ENCODE measurements at places on chromosomes 6 and 20.
A peak's percentile ranks its signal among the peaks of the same experiment; 100 is the strongest.

- peak; percentile 82 for DNase-seq
These were observed 130.7 kb downstream of the UTRN start for GRCh38 chr6:144415835-144416237.

- DNase-seq = peak; percentile 48
These were observed 93.7 kb downstream of the SSR1 start for GRCh38 chr6:7219310-7219709.

DNA sequence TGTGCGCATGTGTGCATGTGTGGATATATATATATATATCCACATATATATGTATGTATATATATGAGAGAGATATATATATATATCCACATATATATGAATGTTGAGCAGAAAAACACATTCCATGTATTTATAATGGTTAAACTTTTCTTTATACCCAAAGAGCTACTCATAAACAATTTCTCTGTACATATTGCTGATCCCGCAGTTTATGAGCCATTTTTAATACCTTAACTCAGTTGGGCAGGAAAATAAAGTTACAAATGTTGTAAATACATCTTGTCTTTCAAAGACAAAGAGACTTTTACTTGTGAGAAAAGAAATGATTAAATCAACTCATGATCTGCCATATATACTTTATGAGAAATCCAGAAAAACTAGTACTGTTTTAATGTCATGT is 18.1 kb upstream of the EPHA7 start:
- DNase-seq = no peak

- DNase-seq = no peak
These were observed 305 bp upstream of the VNN1 start for GRCh38 chr6:132714160-132714559.

DNA sequence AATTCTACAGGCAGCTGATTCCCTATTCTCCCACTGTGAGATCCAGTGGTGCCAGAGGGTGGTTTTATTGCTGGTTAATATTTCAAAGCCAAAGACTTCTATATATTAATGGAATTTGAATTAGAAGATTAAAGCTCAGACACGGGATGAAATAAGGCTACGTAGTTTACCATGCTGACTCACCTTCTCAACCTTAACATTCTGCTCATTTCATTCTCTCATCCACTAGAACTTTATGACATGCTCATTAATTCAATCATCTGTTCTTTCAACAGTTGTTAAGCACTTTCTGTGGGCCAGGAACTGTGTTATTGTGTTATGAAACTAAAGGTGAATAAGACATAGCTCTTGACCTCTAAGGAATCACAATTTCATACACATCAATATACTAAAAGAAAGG is 456.9 kb upstream of the MAP3K7 start:
- no peak for DNase-seq

GRCh38 chr20:22455259-22455658 is 129.1 kb downstream of the FOXA2 start:
- no peak for DNase-seq

- DNase-seq = no peak
These were observed 49.8 kb upstream of the FANCE start for GRCh38 chr6:35402136-35402855.

DNA sequence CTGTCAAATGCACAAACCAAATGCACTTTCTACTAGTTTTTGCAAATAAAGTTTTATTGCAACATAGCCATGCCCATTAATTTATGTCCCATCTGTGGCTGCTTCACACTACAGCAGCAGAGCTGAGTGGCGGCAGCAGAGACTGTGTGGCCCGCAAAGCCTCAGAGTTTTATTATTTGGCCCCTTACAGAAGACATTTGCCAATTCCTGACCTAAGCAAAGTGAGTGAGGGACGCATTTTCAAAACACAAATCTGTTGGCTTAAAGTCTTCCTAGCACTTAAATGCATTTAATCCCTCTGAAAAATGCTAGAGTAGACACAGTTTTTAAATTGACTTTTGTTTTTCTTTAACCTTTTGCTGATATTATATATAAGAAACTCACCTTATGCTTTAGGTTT is 126.4 kb downstream of the PHACTR3 start:
- DNase-seq = no peak

GRCh38 chr6:144223686-144224085 is 61.4 kb upstream of the UTRN start:
- DNase-seq = no peak

DNA sequence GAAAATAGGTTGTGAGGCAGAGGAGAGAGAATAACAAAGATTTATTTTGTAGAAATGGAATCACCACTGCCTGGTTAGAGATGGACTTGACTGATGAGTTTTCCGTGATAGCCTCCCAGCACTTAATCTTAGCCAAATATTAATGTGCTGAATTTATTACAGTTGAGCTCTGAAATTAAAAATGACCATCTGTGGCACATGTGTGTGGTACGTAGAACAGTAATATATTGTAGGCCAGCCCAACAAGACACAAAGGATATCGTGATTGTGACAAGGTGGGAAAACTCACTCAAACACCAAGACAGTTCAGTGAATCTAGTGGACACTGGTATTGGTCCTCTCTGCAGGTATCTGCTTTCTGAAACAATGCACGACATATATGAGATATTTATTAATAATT is 119.4 kb downstream of the HAO1 start:
- no peak for DNase-seq

DNA sequence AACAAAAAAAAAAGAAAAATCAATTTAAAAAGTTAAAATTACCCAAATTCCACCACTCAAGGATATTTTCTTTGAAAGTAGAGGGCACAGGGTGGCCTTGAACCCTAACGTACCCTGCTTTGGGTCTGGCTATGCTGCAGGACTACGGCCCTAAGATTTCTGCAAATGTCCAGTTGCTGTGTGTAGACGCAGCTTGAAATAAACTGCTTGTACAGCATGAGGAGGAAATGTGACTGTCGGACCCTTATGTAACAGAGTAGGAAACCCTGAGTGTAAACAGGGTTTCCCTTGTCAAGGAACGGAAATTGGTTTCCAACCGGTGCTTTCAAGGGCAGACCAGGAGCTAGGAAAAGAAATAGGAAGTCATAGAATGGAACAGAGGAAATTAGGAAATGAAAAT is 60.7 kb upstream of the SHLD1 start:
- DNase-seq = no peak

DNA sequence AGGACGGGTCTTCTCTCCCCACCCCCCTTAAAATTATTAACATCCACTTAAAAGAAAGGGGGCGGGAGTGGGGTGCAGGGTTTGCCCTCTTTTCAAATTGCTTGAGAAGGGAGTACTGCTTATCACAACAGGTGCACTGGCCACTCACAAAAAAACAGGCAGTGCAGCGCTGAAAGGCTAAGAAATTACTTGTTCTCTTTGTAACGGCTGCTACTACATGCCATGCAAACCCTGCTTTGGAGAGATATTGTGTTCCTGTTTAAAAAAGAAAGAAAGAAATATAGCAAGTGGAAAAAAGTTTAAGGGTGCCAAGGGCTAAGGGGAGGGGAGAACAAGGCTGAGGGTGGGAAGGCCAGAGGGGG is 312.7 kb upstream of the JARID2 start:
- DNase-seq = no peak

- DNase-seq = no peak
These were observed 3.5 kb downstream of the C6orf132 start for GRCh38 chr6:42138630-42139619.

- no peak for DNase-seq
These were observed 903.4 kb downstream of the EYS start for GRCh38 chr6:64803470-64804166.

DNA sequence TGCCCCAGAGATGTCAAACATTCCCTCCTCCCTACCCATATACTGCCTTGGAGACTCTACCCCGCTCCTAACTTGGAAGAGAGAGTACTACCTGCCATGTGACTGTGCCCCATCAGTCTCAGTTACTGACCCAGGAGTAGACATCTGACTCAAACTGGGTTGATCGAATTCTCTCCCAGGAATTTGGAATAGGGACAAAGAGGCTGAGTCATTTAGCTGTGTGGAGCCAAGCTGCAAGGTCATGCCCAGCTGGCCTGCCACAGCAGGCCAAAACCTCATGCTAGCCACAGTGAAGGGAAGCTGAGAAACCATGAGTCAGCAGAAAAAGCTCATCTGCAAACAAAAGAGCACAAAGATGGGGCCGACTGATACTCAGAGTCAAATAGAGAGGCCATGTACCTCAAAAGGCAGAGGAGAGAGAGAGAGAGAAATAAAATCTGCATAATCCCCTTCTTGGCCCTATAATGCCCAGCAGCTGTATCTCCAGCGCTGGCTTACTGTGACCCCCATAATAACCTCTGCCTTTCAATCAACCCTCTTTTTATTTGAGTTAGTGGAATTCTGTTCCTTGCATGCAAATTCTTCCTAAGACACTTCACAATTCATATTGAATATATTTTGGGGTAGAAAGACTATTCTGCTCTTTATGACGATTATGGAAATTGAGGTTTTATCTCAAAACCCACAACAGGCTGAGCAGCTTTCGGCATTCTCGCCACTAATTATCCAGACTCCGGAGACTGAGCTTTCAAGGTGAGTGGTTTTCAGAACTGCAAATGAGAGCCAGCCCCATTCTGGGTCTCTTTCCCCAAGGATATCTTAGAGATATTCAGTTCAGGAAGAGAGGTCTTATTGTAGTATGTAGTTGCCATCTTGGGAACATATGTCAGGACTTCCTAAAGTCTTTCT is 21.4 kb upstream of the AKIRIN2 start:
- peak; percentile 97 for DNase-seq
